Eye (tissue), 1 donor: ENCODE measurements at places on chromosomes 6 and 20.

DNA sequence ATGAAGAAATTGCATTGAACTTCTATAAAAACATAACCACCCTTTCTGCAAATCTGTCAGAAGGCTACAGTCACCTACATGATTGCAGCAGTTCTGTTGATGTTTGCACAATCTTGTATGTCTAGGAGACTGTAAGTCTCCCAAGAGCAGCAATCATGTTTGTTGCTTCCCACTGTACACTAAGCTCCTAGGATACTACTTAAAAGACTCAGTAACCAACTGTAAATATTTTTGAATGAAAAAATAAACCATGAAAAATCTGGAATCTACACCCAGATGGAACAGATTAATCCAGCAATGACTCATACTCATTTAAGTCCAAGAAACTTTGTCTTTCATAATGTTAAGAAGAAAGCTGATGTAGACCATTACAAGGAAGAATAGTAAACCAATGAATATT lies 168.5 kb upstream of the ATXN1 start:
- peak; percentile 71 for DNase-seq

- DNase-seq = peak; percentile 80
These were observed 3.0 kb upstream of the GOPC start for GRCh38 chr6:117605169-117605826.

- DNase-seq = no peak
These were observed 452 bp upstream of the TREM2 start for GRCh38 chr6:41163419-41163717.

GRCh38 chr6:33450434-33450833 lies 3.9 kb upstream of the ZBTB9 start:
- DNase-seq = no peak

- DNase-seq = no peak
These were observed 92.1 kb downstream of the FYN start for GRCh38 chr6:111781041-111781708.

DNA sequence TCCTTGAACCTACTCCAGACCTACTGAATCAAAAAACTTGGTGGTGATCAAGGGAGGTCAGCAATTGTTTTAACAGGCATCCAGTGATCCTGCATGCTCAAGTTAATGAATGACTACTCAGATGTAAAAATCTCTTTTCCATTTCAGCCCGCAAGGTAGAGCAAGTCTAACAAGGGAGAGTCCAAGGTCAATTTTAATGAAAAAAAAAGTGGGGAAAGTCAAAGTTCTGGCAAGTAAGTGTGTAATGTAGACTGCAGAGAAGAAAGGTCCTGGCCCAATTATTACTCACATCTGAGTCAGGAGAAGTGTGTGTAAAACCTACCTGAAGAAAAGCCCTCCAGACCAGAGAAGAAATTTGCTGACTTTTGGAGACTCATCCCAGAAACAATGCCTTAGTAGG lies 193.5 kb downstream of the UBE3D start:
- no peak for DNase-seq

DNA sequence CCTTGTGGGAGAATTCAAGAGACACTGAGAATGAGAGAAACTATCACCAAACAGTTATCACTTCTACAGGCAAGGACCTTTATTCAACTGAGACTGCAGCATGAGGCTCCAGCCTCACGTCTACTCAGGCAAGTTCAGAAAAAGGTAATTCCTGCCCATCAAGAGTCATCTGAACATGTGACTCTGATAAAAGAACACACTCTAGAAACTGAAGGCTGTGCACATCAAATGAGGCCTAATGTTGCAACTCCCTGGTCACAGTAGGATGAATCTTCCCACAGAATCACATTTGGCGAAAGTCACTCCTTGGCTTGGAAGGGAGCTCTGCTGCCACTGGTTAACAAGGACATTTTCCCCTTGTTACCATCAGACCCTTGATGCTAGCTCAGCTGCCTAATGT lies 71.2 kb upstream of the EMILIN3 start:
- no peak for DNase-seq

GRCh38 chr6:34950849-34951248 lies 61.8 kb downstream of the ANKS1A start:
- DNase-seq = no peak

GRCh38 chr6:39765508-39766065 lies 26.6 kb upstream of the DAAM2 start:
- no peak for DNase-seq

- peak; percentile 51 for DNase-seq
These were observed 150.4 kb upstream of the BMP5 start for GRCh38 chr6:56025795-56026194.

DNA sequence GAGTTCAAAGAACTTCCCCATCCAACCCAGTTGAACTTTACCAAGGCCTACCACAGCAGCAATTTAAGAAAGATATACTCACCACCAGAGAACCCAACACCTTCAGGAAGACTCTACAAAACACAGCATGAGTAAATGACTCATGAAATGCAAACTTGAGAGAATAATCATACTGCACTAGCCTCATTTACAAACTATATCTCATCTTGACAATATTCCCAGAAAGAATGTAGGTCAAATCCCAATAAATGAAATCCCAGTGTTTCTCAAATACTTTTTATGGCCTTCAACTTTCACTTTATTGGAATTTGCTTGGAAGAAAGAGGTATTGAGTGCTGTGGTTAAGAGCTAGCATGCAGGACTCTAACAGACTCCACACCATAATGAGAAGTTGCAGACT lies 60.0 kb downstream of the FYN start:
- no peak for DNase-seq

DNA sequence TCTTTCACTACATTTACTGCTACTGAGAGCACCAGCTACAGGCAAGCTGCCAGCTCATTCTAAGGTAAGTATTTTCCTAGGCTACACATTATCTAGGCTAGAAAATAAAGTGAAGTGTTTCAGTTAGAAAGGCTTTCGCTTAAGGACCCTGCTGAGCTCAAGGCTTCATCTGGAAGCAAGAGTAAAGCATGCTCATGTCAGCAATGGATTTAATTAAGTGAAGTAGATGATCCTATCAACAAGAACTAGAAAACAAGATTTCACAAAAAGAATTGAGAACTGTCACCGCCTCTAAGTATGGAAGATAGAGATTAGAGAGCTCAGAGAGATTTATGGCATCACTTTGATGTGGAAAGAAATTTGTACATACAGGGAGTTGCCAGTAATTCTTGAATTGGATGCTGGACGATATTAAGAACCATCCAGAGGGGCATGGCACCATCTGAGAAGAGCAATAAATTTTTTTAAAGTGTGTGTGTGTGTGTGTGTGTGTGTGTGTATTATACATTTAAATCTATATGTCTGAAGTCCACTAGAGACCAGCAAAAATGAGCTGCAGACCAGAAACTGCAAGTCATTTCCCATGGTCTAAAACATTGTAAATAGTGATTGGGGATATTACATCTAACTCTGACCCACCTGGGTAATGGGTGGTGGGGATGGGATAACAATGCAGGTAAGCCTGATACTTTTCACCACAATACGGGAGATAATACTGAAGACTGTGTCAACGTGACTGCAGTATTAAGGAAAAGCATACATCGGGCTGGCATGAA lies 105.2 kb upstream of the MAP7 start:
- DNase-seq = no peak

DNA sequence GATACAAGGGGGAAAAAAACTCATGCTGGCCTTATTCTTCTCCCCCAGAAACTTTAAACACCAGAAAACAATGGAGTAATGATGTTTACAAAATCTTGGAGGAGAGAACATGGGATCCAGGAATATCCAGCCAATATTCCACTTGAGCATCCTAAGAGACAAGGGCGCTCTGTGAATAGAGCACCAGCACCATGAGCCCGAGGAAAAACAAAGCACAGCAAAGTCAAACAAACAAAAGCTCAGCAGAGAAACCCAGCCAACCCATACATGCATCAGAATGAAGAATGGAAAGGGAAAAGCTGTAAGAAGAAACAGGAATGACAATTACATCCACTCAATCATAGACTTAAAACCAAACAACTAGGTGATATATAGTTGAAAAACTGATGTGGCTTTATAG lies 4.6 kb upstream of the NAA20 start:
- DNase-seq = no peak

DNA sequence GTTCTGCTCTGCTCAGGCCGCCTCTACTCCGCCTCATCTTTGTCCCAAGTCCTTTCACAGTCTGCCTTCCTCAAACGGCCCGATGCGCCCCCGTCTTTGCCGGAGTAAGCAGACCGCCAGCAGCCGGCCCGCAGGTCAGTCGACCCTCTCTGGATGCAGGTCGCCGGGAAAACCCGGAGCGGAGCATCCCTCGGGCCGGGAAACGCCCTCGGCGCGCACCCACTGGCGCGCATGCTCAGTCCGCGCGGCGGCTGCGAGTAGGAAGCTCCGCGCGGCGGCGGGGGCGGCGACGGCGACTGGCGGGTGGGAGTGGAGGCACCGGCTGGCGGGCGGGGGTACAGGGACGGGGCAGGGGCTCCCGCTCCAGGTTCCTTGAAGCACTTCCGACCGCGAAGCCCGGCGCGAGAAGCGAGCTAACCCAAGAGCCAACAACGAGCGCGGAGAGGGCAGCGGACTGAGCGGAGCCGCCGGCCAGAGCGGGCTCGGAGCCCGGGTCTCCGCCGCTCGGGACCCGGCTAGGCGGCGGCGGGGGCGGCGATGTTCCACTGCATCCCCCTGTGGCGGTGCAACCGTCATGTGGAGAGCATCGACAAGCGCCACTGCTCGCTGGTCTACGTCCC lies at the start of gene LRRC1:
Gene LRRC1 (plus strand): TSS at position 286 of the 620 bp plus-strand sequence. CDS start 252 bp downstream, at position 538.
- peak; percentile 97 for DNase-seq

GRCh38 chr20:34651200-34651599 lies 25.7 kb downstream of the PIGU start:
- DNase-seq = no peak

DNA sequence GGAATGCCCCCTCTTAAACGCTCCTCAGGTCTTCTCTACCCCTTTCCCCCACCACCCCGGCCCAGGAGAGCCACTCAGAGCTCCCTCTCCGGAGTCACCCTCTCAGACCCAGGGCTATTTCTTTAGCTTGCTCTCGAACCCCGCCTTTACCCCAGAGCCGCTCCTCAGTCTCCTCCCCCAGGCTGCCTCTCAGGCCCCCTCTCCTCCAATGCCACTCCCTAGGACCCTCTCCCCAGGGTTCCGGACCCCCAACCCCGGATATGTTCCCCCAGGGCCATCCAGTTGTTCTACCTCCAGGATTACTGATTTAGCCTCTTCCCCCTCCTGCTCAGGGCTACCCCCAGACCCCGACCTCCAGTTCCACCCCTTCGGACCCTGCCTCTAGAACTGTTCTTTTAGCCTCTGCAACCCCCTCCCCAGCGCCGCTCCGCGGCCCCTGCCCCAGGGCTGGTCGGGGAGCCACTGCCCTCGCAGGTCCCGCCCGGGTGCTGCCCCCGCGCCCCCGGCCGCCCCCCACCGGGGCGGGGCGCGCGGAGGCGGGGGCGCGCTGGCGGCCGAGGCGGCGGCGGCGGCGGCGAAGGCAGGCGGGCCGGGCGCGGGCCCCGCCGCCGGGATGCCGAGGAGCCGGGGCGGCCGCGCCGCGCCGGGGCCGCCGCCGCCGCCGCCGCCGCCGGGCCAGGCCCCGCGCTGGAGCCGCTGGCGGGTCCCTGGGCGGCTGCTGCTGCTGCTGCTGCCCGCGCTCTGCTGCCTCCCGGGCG lies at the start of gene MMP24:
Gene MMP24 (plus strand): TSS at position 565 of the 758 bp plus-strand sequence. CDS start 49 bp downstream, at position 614.
- DNase-seq = peak; percentile 21

GRCh38 chr6:55827818-55828522 lies 47.4 kb downstream of the BMP5 start:
- DNase-seq = no peak

GRCh38 chr20:4233520-4233919 lies 218.2 kb upstream of the RNF24 start:
- DNase-seq = no peak

DNA sequence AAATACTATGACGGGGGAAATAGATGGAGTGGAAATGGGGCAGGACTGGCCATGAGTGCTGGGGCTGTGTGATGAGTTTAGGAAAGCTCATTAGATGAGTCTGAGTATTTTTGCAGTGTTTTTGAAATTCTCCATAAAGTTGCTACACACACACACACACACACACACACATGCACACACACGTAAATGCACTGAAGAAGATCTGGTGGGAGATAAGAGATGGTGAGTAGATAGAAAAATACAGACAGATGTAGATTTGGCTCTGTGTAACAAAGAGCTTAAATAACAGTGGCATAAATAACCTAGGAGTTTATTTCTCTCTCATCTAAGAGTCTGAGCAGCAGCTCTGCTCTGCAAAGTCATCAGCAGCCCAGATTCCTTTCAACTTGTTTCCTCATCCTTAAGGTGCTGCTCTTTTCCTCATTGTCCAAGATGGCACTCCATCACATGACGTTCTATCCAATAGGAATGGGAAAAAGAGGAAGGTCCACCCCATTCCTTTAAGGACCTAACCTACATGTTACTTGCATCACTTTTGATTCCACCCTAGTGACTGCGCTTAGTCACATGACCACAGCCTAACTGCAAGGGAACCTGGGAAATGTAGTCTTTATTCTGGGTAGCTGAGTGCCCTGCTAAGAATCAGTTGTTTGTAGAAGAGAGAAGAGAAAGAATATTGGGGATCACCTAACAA lies 76.4 kb downstream of the EYA2 start:
- peak; percentile 85 for DNase-seq
